Activated CD8-positive, alpha-beta memory T cell treated with anti-CD3 and anti-CD28 coated beads for 48 hours (primary cell): ENCODE measurements at places on chromosomes 1 and 21.

DNA sequence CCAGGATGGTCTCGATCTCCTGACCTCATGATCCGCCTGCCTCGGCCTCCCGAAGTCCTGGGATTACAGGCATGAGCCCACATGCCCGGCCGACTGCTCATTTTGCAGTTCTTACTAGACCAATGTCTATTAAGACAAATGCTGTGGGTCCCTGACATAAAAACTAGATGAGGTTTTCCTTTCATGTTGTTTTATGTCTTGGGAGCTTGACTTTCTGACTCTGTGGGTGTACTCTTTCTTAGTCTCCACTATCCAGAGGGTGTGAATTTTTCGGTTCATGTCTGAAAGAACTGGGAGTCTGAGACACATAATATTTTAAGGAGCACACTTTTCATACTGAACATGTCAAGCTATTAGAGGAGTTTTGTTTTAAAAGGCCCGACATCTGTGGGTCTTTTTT lies 744.9 kb upstream of the B3GALT2 start:
- no peak for DNase-seq

- DNase-seq: no peak
Observed at GRCh38 chr1:42936309-42937078, 22.2 kb downstream of the SLC2A1 start.

- no peak for DNase-seq
Observed at GRCh38 chr1:230189341-230189740, 122.3 kb downstream of the GALNT2 start.

DNA sequence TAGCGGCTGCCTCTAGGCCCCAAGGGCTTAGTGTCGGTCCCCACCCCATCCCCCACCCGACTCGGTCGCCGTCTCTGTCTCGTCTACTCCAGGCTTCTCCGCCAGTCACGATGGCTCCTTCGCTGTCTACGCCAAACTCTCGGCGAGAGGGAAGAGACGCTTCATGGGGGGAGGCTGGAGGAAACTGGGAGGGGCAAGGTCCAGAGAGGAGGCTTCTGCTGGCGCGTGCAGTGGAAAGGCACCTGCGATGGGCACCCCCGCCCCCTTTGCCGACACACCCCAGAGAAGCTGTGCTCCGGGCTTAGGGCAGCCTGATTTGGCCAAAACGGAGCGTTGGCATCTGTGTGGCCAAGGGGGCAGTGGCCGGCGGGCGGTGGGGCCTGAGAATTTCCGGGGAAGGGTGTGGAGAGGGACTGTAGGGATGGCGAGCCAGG lies 1.2 kb upstream of the CSMD2 start:
- no peak for DNase-seq

- no peak for DNase-seq
Observed at GRCh38 chr21:37264808-37265207, 2.3 kb downstream of the VPS26C start.

GRCh38 chr1:89935235-89935634 lies 59.7 kb upstream of the ZNF326 start:
- no peak for DNase-seq

- no peak for DNase-seq
Observed at GRCh38 chr1:164515711-164516331, 43.2 kb upstream of the PBX1 start.

GRCh38 chr1:169103002-169103401 lies 3.5 kb upstream of the ATP1B1 start:
- DNase-seq: no peak

DNA sequence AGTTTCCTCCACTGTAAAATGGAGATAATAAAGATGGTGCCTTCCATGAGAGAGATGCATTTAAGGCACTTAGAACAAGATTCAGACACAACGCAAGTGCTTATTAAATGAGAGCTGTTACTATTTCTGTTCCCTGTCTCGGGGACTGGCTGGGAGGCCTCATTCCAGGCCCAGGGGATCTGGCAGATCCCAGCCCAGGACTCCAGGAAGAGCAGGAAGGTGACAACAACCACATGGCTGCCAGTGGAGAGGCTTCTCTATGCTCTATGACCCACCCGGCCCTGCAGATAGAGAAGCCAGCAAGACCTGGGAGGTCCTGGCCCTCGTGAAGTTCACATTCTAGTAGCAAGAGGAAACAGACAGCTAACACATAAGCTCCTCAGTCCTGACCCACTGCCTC lies 175.5 kb downstream of the ACTL8 start:
- DNase-seq: no peak

DNA sequence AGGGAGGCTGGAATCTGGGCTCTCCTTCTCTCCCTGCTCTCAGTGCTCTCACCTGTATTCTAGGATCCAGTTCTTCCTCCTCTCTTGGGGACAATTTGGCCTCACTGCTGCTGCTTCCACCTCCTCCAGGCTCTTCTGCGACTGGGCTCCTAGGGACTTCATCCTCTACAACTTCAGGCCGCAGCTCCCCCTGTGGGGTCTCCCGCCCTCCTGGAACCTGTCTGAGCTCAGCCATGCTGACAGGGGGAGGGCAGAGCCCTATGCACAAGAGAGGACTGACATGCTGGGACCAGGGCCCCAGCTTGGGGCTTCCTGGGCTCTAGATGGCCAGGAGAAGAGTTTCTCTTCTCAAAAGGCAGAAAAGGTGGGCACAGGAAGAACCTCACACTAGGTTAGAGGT lies 1.0 kb downstream of the SH3BP5L start:
- DNase-seq: no peak

GRCh38 chr1:81174052-81174451 lies 626.7 kb upstream of the ADGRL2 start:
- DNase-seq: no peak
